Right ventricle myocardium inferior (tissue), 1 donor: ENCODE measurements at places on chromosomes 7 and 10. TPM values are rescaled to one million over a fixed set of nuclear protein-coding genes. Genes with fewer than 3 reads are reported as not detected.

GRCh38 chr7:151680810-151681209 lies 161.1 kb upstream of the RHEB start:
- DNase-seq: no peak

DNA sequence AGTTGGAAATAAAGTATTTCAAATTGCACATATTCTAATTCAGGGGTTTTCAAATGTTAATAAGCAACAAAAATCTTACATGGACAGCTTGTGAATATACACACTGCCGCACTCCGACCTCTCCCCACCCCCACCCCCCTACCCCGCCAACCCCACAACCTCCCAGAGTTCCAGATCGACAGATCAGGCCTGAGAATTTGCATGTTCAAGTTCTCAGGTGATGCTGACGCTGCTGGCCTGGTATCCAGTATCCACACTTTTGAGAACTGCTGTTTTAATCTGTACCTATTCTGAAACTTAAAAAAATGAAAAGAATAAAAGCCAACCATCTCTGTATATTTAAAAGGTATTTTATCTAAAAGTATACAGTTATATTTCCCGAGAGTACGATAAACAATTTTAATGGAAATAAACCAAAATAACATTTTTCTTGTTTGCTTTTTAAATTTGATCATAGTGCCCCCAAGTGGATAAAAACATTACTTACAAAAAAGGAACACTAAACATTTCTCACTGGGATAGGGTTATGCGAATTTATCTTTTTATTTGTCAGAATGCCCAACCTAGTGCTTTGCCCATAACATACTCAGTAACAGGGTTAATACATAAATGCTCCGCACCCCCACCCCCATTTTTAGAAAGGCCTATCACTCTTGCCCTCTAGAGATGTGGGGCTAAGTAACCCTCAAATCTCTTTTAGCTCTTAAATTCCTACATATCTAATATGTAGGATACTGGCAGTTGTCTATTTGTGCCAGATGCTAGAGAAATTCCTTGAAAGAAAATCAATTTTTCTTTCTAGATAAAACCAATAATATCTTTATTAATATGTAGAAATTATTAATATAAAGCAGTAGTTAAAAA lies 166.3 kb downstream of the RNF133 start:
- DNase-seq: no peak

The EEPD1 gene
- 11.5 TPM for total RNA-seq

The EDRF1 gene
- 9.6 TPM for total RNA-seq

The FZD8 gene
- 9.0 TPM for total RNA-seq
